ENCODE measurements at places on chromosomes 12 and 14.

- DNase-seq = no peak
These were observed 27.5 kb downstream of the APOBEC1 start for GRCh38 chr12:7638064-7638759.

- DNase-seq = no peak
These were observed 59.9 kb downstream of the DDHD1 start for GRCh38 chr14:53093206-53093605.

GRCh38 chr14:32330351-32331111, 1.4 kb downstream of the AKAP6 start:
- no peak for DNase-seq

DNA sequence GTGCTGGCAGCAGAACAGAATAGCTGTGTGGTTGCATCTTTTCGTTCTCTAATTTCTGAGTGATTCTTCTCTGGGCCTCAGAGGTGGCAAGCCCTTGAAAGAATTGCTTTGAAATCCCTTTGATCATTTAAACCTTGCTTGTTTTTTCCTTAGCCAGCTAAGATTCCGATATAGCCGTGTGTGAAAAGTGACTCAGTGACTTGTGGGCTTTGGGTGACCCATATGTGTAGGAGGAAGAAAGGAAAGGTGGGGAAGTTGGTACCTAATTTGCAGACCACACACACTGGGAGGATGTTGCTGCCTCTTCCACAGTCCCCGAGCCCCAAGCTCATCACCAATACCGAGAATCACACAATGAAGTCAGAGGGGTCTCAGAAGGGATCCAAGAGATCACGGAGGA, 18.8 kb downstream of the SLC24A4 start:
- no peak for DNase-seq

GRCh38 chr12:18430425-18431048, 169.2 kb downstream of the PIK3C2G start:
- peak; percentile 25 for DNase-seq

GRCh38 chr12:131827961-131828534, at the start of gene MMP17:
TSS of gene MMP17 (plus strand) at chr12:131828393. CDS start at chr12:131828495, 102 bp downstream.
- DNase-seq = peak; percentile 19

DNA sequence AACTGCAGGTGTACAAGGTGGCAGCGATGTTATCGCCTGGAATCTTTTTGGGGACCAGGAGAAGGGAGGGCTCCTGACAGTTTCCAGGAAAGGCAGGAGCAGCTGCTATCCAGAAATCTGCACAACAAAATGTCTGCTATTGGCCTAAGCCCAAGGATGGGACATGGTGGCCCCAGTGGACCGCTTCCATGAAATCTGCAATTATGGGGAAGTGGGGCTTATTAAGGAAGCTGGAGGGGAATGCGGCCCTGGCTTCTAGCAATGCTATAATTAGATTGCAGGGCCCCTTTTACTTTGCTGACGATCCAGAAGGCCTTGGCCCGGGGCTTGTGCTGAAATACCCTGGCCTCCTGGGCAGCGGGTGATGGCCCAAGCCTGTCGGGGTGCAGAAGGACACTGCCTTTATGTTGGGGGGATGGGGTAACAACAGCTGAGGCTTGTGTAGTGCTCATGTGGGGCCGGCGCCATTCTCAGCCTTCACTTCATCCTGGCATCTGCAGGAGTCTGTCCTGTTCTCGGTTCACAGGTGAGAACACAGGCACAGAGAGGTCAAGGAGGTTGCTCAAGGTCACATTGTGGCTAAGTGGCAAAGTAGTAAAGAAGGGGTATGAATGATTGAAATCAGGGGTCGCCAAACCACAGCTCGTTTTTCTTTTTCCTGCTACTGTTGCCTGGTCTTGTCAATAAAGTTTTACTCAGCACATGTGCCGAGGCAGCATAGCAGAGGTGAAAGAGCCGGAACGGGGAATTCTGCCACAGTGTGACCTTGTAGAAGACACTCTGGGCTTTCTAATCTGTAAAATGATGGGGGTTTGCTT, 153.5 kb downstream of the RBM19 start:
- no peak for DNase-seq

- no peak for DNase-seq
These were observed 84.2 kb downstream of the AACS start for GRCh38 chr12:125149160-125150108.

DNA sequence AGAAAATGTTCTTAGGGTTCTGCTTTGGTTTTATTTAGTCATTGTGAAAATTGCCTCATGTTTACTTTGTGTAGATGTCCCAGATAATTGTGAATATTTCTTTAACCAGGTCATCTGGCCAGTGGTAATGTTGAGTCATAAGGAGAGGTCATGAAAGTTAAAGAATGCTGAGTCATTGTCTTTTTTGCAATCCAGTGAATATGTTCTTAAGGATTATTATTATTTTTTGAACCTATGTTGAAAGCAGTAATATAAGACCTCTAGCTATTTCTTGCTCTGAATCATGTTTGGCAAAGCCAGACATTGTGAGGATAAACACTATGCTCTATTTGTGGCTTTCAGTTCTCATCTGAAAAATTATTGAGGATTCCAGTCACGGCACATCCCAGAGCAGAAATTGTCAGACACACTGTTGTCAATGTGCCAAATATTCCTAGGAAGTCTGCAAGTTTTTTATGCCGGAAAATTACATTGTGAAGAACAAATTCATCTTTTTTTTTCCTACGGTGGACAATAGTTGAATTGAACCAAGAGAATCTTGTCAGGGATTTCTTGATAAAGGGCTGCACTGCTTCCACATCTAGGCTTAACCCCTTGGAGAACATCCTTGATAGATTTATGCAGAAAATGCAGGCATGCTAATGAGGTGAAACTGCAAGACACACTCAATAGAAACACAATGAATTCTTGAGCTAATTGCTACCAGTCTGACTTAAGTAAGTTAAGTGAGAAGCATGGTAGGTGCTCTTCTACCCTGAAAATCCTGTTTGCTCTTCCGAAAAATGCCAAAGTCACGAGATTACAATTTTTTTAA, 369.6 kb downstream of the ATP23 start:
- peak; percentile 91 for DNase-seq

DNA sequence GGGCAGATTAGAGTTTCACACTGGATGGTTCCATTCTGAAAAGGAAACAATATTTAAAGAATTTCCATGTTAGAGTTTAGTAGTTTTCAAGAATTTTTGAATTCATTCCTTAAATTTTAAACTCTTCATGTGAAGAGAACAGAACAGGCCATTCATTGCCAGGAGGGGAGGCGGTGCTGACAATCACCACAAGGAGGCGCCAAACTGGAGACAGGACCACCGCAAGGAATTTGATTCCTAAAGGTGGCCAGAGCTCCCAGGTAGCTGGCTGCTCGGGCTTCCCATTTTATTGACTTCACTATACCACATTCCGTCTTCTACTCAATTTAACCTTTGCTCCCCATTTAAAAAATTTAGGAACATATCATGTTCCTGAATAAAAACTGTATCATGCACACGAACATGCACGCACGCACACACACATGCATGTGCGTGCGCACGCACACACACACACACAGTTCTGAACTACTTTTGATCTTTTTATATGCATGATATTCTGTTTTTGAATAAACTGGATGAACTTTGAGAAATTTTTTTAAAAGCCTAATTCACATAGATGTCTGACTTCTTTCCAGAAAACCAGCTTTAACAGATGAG, 101.2 kb downstream of the NELL2 start:
- DNase-seq = no peak

- DNase-seq = no peak
These were observed 19.4 kb downstream of the EGLN3 start for GRCh38 chr14:33931461-33931860.

GRCh38 chr14:69841656-69842055, 37.6 kb upstream of the SMOC1 start:
- DNase-seq = no peak

GRCh38 chr14:61477712-61478462, 156.5 kb downstream of the PRKCH start:
- peak; percentile 56 for DNase-seq

All from A172 (cell line).